ENCODE measurements at places on chromosomes 12 and 14.

- no peak for DNase-seq
Observed at GRCh38 chr14:53430870-53431269, 277.7 kb upstream of the DDHD1 start.

DNA sequence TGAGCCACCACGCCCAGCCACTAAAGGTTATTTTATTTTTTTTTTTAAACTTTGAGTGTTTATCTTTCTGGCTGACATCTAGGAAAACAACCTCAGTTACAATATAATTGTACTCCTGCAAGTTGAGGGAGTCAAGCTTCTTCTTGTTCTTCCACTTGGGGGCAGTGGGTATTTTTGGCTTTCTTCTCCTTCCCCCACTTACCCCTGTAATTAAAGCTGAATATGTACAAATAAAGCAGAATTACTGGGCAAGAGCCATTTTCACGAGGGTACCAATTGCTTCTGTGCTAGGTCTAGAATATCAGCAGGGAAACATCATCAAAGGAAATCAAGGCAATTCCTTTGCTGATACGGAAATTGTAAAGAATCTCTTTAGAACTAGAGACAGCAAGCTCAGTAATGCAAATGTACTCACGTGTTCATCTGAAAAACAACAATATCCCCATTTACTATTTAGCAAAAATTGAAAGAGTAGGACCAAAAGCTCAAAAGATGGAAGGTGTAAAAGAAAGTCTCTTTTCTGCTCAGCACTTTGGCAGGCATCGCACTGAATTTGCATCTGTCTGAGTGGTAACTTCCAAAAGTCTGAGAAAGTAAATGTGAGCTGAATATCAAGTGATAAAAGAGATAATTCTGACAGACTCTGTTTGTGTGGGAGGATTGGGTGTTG, 72.8 kb downstream of the TAOK3 start:
- DNase-seq: no peak

GRCh38 chr14:71996610-71997009, 64.4 kb downstream of the RGS6 start:
- DNase-seq: no peak

GRCh38 chr12:89261982-89262381, 90.3 kb downstream of the DUSP6 start:
- no peak for DNase-seq

DNA sequence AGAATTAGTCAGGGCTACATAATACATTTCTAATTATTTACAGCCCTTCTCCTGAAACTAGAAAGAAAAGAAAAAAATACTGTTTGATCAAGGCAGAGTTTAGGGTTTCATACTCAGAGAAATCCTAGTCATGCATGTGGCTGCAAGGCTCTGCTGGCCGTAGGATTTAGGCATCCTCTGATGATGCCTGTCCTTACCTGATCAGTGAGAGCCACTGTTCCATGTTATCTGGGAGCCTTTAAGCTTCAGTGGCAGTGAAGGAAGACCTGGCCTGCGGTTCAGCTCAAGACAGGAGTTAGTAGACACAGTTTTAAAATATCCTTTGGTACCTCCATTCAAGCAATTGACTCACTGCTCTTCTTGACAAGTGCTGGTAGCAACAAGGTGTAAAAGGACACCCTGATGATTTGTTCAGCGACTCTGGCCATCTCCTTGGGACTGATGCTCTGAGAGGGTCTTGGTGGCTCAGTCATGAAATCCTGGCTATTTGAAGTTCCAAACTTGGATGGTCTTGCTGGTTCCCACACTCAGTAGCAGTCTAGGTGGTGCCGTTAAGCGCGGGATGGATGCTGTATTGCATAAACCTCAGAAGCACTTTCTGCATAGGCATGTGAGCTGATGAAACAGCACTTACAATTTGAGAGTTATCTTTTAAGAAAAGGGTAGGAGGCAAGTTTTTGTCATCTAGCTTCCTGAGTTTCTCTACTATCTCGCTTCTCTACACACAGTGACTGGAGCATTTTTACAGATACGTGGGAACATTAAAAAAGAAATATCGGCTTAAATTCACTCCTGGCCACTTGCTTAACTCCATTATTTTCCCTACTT, 162.0 kb downstream of the SAMD4A start:
- DNase-seq: no peak

GRCh38 chr12:17818931-17819330, 271.1 kb downstream of the RERGL start:
- no peak for DNase-seq

GRCh38 chr14:29217813-29218450, 451.3 kb downstream of the FOXG1 start:
- no peak for DNase-seq

GRCh38 chr12:64044191-64044590, 177.9 kb downstream of the KICS2 start:
- no peak for DNase-seq

DNA sequence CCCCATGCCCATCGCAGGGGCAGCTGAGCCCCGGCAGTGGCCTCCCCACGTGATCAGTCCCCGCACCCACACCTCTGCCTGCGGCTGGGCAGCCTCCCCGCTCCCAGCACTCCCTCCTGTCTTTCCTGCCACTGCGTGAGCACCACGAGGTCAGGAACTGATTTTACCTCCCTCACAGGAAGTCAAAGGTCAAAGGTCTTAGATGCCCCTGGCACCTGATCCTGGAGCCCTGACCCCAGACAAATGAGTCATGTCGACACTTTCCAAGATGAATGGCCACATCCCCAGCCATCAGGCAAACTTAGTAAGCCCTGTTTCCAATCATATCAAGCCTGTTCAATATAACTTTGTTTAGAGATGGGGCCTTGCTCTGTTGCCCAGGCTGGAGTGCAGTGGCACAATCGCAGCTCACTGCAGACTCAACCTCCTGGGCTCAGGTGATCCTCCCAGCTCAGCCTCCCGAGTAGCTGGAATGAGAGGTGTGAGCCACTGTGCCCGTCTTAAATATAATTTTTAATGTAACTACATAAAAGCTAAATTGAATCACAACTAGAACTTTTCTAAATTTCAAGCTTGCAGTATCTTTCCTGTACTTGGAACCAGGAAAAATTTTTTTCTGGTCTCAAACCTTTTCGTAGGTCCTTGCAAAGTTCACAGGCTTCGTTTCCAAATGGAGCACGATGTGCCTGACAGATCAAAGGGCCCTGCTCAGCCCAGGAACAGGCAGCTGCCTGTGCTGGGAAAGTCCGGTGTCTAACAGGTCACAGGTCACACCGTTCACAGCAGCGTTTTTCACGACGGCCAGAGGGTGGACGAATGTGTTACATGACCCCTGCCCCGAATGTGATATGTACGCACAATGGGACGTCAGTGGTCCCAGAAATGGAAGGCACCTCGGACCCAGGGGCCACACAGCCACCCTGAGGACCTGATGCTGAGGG, 1.9 kb downstream of the LRCOL1 start:
- no peak for DNase-seq

DNA sequence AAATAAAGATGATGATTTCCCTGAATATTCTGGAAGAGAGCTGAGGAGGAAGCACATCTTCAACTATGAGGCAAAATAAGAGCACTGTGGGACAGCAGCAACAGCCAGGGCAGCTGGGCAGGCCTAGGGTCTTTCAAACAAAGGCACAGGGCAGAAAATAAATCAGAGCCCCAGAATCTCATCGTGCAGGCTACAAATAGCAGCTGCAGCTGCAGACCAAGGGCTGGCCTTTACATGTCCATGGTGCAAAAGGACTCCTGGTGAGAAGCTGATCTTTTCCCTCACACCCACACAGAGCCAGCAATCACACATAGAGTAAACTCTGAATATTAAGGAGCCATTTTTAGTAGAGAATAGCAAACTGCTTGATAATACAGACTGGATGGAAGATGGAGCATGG, 13.6 kb upstream of the MYBPC1 start:
- no peak for DNase-seq

GRCh38 chr12:120439646-120440247, 1.8 kb downstream of the COX6A1 start:
- no peak for DNase-seq

- DNase-seq: no peak
Observed at GRCh38 chr12:114440270-114441038, 34.5 kb upstream of the TBX5 start.

DNA sequence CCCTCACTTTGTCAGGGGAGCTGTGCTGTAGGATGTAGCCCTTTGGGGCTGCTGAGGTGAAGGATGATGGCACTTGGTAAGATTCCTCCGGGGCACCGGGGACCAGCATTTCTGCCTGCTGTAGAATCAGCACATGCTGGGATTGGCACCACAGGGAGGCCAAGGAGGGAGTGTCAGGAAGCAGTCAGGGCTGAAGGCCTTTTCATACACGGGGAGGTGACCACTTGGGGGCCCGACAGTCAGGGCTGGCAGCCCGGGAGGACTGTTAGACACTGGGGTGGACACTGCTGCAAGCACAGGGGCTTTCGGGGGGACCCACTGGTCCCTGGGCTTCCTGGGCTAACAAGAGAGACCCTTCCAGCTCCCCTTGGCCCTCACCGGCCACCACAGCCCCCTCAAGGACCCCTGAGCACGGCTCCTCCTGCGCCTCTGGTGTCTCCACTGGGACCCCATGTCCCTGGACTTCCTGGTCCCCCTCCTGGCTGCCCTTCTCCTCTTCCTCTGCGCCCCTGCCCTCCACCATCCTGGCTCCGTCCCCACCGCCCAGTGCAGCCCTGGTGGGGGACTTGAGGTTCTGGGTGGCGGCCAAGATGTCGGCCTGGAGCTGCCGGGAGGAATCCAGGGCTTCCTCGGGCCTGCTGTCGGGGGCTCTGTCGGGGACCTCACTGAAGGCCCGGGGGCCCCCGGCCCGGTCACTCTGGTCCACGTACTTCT, 6.5 kb downstream of the TMEM119 start:
- DNase-seq: no peak

DNA sequence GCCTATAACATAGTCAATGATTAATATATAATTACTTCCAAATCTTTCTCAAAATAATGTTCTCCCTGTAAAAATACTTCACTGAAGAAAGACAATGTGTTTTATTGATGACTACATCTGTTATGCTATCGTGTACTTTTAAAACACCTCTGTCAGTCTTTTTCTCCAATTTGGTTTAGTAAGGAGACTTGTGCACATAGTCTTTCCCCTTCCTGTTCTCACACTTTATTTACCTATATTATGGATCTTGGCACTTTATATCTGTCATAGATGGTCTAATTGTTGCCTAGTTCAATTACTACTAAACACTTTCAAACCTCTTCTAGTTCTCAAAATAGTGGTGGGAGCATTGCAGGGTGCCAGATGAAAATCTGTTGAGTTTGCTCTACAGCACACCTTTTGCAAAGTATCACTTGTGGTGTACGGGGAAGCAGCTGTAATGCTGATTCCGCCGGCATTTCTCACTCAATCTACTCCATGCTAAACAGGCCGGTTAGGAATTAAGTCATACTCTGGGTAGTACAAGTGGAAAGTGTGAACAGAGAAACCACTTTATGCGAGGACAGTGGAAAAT, 1.1 kb upstream of the INSM2 start:
- no peak for DNase-seq

DNA sequence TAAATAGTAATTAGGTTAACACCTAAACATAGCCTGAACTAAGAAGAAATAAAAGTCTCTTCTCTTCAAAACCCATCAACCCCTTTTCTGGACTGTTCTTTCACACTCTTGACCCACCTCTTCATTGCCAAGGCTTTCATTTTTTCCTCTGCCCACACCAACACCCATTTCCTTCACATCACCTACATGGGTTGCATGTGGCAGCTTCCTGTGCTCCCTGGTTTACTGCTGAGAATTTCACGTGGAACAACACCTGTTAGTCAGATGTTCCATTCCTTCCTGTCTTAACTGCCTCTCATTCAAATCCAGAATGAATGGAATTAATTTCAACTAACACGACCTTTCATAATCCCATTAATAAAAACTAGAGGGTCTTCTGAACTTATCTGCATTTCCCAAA, 157.3 kb downstream of the BCAT1 start:
- no peak for DNase-seq

GRCh38 chr14:65330416-65330815, 82.1 kb upstream of the FUT8 start:
- no peak for DNase-seq

DNA sequence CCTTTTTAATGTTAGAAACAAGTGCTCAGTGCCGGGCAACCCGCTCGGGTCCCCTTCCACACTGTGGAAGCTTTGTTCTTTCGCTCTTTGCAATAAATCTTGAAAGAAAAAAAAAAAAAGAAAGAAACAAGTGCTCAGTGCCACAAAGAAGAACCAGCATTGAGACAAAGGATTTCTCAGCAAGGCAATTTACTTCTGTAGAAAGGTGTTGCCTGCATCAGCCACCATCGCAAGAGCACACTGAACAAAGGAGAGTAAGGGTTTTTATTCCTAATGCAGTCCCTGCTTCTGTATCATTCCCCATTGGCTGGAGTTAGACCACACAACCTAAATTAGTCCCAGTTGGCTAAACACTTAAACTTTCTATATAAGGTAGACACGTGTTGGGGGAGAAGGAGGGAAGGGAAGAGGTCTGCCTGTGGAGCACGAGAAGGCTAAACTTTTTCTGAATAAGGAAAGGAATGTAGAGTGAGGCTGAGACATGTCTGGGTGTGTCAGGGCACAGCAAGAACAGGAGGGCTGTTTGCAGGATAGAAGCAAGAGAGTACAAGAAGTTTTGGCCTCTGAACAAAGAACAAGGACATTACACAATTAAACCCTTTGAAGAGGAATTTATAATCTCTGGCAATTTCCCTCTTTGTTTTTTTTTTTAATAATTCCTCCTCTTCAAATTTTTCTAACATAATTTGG, 21.4 kb downstream of the KLRF2 start:
- no peak for DNase-seq

GRCh38 chr12:182381-182892, 31.5 kb downstream of the SLC6A12 start:
- DNase-seq: no peak

DNA sequence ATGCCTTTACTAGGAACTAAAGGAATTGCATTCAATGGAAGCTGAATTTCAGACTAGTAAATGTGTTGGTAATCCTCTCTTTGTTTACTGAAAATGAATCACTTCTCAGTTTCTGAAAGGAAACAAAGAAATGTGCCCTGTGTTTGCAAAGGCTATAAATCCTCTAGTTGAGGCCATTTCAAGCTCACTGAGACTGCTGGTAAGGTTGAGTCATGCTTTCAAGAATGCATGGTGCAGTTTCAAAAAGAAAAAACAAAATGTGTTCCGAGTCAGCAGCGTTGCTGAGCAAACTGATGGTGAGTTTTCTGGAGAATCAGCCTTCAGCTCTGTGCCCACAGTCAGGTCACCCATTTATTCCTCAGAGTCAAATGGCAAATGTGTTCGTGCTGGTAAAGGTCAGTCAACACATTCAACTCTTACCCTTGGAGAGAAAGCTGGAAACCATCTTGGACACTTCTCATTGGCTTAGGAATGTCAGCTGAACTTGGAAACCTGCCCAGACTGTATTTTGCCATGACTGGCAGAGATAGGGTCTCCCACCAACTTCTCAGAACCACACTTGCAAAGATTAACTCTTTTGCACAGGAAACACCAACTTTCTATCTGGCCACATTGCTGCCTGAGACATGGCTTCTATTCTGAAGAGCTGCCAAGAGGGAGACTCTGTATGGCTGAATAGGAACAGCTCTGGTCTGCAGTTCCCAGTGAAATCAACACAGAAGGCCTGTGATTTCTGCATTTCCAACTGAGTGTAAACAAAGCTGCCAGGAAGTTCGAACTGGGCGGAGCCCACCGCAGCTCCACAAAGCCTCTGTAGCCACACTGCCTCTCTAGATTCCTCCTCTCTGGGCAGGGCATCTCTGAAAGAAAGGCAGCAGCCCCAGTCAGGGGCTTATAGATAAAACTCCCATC, 484.4 kb downstream of the ATP23 start:
- DNase-seq: no peak

- no peak for DNase-seq
Observed at GRCh38 chr12:127416796-127417195, 850.2 kb upstream of the TMEM132C start.
